Fibroblast of lung (primary cell): ENCODE measurements at places on chromosomes 2 and 18. TPM values are rescaled to one million over a fixed set of nuclear protein-coding genes. Genes with fewer than 3 reads are reported as not detected.

ZSWIM2 gene
- total RNA-seq, result under 0.01 TPM in 1 of 2 replicates, not detected in the other

DOK6 gene
- 4.0 and 6.7 TPM in 2 replicates for total RNA-seq

ANKRD23 gene
- total RNA-seq, result 1.0 and 1.3 TPM in 2 replicates

SERPINB2 gene
- total RNA-seq, result 3.9 and 12.1 TPM in 2 replicates

FER1L5 gene
- 0.50 and 0.51 TPM in 2 replicates for total RNA-seq

GPR148 gene
- total RNA-seq, result not detected in 2 replicates

CLHC1 gene
- 7.2 and 11.9 TPM in 2 replicates for total RNA-seq

B3GNT7 gene
- total RNA-seq, result under 0.01 and 0.17 TPM in 2 replicates

GRCh38 chr18:28961669-28962228, 784.8 kb upstream of the CDH2 start:
- DNase-seq, result peak; percentile 6

- DNase-seq, result no peak
These were observed 165.5 kb downstream of the PHLPP1 start for GRCh38 chr18:62880673-62881364.

- DNase-seq, result no peak
These were observed 67.9 kb downstream of the ACYP2 start for GRCh38 chr2:54183281-54183680.

- no peak for DNase-seq
These were observed 93.7 kb downstream of the COBLL1 start for GRCh38 chr2:164747783-164748433.

- peak; percentile 57 for DNase-seq
These were observed 108.1 kb downstream of the XRCC5 start for GRCh38 chr2:216216951-216217903.

- no peak for DNase-seq
These were observed 33.9 kb downstream of the ADCY3 start for GRCh38 chr2:24886126-24886501.

DNA sequence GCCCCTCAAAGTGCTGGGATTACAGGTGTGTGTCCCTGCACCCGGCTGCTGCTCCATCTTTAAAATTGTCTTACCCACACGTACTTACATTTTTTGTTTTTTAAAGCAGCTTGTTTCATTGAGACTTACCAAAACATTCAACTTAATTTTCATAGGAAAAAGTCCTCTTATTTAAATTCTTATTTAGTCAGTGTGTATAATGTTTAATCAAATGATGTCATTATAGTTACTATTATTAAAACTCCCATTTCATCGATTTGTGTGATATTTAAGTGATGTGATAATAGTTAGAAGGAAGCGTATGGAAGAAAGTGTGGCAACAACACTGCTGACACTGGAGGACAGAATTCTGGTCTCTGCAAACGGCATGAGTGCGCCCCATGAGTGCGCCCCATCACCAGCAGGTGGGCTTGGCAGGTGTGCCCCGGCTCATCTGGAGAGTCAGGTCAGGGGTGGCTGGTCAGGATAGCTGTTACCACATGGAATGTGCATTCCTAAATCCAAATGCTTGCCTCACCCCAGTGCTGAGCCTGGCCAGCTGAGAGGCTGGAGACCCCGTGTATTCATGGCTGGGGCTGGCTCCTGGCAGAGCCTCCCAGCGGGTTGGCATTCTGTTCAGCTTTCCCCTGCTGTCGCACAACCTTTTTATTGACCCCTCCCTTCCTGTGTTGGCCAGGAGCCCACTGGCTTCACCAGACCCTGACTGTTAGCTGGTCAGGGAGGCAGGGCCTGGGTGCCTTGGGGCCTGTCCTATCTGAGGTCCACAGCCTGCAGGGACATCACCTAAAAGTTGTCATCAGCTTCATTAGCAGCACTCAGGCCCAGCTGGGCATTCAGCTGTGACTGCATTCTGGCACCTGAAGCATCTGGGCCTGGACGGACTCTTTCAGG, 79.7 kb downstream of the AGAP1 start:
- no peak for DNase-seq

DNA sequence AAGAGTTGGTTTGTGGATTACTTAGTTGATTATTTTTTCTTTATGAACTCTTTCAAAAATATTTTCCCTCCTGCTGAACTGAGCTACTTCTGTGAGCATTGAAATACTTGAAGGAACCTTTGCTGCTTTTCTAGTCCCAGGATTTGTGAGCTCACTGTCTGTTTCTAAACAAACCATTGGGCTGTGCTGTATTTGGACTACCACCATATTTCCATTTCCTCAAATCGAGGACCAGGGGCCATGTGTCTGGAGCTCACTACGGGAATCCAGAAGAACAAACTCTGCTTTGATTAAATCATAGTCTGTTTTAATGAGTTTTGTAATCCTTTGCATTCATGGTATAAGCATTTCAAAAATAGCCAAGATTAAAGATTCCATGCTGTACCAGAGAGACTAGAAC, 1.3 kb downstream of the MRPL33 start:
- no peak for DNase-seq

DNA sequence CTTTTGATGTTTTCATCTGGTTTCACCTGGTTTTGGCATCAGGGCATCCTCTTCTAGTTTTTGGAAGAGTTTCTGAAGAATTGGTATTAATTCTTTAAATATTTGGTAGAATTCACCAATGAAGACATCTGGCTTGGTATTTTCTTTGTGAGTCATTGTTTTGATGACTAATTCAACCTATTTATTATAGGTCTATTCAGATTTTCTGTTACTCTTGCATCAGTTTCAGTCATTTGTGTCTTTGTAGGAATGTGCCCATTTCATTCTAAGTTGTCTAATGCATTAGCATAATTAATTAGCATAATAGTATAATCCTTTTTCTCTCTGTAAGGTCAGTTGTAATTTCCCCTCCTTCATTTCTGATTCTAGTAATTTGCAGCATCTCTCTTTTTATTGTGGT, 8.0 kb downstream of the GNLY start:
- DNase-seq, result peak; percentile 76

GRCh38 chr2:55054106-55054875, 4.0 kb upstream of the RTN4 start:
- no peak for DNase-seq

DNA sequence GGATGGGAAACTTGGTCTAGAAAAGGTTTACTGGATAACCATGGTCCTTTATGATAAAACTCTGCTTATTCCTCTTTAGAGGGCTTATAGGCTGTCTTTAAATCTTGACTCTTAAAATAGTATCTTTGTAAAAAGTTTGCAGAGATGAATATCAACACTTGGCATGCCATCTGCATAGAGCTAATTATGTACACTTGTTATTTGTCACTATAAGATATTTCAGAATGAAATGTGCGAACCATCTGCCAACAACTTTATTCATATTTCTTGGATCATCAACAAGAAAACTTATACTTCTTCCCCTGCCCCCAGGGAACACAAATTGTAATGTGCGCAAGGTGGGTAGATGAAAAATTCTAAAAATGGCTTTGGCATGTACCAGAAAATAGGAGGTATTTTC, 653.0 kb upstream of the CHAC2 start:
- no peak for DNase-seq

- no peak for DNase-seq
These were observed 218.4 kb downstream of the MREG start for GRCh38 chr2:215794829-215795546.

DNA sequence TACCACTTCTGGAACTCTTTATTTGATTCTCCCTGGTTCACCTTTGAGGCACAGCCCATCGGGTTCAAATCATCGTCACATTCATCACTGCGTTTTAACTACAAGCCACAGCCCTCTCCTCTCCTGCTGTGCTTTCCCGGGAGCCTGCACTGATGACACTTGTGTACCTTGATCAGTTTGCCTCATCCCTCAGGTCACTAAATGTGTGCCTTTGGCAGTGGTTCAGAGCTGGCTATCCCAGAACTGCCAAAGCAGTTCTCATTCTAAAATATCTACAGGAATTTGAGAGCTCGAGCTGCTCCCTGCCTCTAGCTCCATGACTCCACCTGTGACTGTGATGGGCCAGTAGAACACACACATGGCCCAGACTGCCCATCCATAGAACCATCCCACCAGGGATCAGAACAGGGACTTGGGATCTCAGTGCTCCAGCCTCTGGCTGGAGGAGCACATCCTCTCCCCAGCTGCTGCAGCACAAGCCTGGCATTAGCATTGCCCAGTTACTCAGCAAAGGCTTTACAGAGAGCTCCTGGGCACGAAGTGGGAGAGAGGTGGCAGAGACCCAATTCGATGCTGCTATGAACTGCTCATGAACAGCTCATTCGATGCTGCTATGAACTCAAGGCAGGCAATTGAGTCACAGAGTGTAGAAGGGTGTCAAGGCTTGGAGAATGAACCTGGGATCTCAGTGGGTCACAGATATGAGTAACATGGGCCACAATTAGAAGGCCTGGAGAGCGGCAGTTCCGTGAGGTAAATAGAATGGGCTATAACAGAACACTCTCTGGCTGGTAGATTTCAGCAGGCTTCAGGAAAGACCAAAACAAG, 41.9 kb downstream of the EVA1A start:
- DNase-seq, result no peak

DNA sequence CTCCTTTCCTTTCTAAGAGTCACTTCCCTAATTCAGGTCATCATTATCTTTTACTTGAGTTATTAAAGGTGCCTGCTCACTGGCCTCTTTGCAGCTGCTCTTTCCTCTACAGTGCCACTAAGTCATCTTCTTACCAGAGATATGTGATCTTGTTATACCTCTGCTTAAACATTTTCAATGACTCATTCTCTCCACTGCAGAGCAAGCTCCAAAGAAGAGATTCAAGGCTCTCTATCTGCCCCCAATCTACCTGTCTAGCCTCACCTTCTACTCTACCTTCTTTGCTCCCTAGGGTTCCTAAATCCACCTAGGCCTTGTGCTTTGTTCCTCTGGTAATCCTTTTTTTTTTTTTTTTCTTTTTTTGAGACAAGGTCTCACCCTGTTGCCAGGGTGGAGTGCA, 3.1 kb downstream of the ARHGEF33 start:
- DNase-seq, result no peak

- no peak for DNase-seq
These were observed 127.1 kb upstream of the CNGA3 start for GRCh38 chr2:98219152-98219551.

DNA sequence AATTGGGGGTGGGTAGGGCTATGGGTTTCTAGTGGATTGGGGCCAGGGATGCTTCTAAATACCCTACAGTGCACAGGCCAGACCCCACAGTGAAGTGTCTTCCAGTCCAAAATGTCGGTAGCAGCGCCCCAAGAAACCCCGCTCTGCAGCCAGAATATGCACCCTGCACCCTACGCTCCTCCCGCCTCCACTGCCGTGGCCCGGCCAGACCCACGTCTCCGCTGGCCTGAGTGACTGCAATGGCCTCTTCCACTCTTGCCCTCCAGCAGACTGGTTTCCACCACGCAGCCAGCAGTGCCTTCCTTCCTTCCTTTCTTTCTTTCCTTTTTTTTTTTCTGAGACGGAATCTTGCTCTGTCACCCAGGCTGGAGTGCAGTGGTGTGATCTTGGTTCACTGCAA, 91.4 kb upstream of the TAF1B start:
- DNase-seq, result no peak

DNA sequence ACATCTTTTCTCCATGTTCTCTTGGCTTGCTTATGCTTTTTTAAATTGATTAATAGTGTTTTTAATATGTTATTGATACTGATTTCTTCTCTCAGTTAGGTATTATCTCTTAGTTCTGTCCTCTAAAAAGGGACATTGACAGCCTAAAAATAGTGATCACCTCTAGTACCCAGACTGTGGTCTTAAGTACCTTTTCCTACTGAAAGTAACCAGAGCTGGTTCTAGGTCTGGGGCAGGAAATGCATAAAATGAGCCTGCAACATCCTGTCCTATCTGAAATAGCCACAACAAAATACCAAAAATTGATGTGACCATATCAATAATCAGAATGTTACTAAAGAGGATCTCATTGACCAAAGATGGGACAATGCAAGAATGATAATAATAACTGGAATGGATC, 113.3 kb downstream of the DNAH6 start:
- DNase-seq, result no peak
